ENCODE measurements at places on chromosomes 2 and 18.

GRCh38 chr2:96530144-96530430 lies 6.5 kb upstream of the ARID5A start:
- DNase-seq = no peak

DNA sequence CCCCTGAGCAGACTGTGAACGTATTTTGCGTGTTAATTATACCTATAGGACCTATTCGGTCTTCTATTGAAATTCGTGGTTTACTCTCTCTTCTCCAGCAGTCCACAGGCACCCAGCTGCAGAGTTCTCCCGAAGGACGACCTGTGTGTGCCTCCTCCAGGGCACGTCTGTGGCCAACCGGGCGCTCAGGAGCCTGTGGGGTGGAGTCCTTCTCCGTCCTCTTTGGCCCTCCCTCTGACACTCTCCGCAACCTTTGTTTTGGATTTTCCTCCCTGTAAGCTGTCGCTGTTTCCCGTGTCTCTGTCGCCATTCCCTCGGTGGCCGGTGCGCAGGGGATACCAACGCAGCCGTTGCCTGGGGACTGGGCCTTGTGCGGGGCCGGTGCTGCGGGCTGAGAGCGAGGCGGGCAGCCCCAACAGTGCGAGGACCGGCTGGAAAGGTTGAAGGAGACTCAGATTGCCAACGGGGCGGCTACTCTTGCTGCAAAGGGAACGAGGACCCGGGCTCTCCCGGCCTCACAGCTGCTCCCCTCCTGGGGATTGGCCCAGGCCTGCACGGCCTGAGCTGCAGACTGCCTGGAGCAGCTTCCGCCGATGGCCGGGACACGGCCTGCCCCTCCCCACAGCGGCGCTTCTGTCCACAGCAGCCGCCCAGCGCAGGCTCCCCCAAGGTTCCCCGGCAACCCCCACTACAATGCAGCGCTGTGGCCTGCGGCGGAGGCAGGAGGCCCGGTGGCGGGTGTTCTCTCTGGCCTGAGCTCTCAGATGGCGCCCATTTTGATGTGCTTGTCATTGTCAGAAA lies 221.0 kb downstream of the MTX2 start:
- DNase-seq = no peak

GRCh38 chr2:1553671-1554295 lies 140.5 kb downstream of the TPO start:
- DNase-seq = no peak

GRCh38 chr2:84816426-84817026 lies 64.4 kb downstream of the TRABD2A start:
- no peak for DNase-seq

GRCh38 chr2:188388831-188389230 lies 97.2 kb downstream of the GULP1 start:
- no peak for DNase-seq

DNA sequence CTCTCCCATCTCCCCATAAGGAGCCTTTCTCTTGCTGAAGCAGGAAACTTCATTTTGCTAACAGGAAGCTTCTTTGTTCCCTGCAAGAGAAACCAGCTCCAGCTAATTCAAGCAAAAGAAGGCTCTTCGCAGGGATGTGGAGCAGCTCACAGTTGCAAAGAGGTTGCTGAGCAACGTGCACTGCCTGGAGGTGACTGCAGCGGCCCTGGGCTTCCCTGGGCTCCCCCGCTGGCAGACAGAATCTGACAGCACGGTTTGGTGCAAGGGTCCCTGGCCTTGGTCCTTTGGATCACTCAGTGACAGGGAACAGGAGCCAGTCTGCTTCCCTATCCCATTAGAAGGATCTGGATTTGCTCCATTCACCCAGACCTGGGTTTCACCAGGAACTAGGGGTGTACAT lies 25.8 kb downstream of the GPR55 start:
- DNase-seq = no peak

DNA sequence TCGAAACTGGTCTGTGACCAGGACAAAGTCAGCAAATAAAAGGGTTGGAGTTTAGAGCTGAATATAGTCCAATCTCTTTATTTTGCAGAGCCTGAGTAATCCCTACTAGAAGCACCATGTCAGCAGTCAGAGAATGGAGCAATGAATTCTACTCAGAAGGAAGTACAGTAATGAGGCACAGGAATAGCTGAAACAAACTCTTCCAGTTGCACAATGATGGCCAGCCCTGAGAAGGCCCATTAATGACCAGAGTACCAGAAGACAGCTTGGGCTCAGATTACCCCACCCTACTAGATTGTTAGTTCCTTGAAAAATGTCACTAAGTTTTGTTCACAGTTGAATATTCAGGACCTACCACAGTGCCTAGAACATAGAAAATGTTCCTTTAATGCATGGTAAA lies 40.3 kb upstream of the SCG2 start:
- DNase-seq = no peak

GRCh38 chr18:33201509-33201926 lies 239.0 kb downstream of the CCDC178 start:
- no peak for DNase-seq

GRCh38 chr2:147639891-147640290 lies 204.9 kb upstream of the ACVR2A start:
- no peak for DNase-seq

- DNase-seq = no peak
These were observed 108.7 kb downstream of the EPHA4 start for GRCh38 chr2:221463241-221463896.

Data from NCI-H524 (cell line).